ENCODE measurements at places on chromosomes 4 and X.
A peak's percentile ranks its signal among the peaks of the same experiment; 100 is the strongest.

DNA sequence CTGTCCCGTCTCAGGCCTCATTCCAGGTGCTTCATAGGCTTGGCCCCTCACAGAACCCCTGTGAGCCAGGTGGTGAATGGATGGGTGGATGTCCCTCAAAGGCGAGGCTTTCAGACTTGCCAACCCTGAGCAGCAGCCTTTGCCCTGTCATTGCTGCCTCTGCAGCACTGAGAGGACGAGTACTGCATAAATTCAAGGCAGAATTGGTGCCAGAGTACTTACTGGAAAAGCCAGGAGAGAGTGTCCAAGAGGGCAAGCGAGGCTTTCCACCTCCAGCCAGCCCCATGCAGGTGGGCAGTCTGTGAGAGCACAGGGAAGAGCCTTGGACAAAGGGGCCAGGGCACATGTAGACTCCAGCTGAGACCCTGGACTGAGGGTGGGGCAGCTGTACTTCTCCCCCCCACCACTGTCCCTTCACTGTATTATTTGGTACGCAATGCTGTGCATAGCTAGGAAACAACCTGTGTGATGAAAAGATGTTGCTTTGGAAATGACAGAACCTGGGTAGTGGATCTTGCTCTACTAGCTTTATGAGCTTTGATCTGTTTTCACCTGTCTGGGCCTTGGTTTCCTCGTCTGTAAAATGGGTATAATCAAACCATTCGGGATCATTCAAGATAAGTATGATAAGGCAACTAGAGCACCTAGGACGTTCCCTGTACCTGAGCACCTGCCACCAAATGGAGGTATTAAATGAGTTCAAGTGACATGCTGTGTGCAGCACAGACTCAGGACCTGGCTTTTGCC, 224.9 kb upstream of the PSAPL1 start:
- no peak for DNase-seq

DNA sequence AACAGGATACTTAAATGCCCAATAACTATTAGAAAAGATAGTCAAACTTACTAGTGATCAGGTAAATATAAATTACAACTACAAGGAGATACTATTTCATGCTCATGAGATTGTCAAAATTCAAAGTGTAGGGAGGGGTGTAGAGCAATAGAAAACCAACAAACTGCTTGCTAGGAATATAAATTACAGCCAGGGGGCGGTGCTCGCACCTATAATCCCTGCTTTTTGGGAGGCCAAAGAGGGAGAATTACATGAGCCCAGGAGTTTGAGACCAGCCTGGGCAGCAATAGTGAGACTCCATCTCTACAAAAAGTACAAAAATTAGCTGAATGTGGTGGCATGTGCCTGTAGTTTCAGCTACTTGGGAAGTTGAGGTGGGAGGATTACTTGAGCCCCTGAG, 556.5 kb upstream of the NR3C2 start:
- DNase-seq, result peak; percentile 5

DNA sequence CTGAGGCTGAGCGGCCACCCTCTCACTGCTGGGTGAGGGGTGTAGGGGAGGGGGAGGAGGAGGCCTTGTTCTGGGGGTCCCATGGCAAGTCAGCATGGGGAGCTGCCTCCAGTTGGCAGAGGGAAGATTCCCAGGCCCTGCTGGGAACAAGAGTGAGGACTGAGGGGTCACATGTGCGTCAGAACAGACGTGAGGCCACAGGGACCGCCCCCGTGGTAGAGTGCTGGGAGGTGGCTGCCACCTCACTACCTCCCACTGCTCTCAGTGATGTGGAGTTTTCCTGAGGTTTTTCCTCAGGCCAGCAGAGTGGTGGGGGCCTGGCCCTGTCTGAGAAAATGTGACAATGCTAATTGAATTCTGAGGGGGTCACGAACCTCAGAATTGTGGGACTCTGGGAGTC, 568 bp downstream of the MAGEC1 start:
- DNase-seq, result no peak

DNA sequence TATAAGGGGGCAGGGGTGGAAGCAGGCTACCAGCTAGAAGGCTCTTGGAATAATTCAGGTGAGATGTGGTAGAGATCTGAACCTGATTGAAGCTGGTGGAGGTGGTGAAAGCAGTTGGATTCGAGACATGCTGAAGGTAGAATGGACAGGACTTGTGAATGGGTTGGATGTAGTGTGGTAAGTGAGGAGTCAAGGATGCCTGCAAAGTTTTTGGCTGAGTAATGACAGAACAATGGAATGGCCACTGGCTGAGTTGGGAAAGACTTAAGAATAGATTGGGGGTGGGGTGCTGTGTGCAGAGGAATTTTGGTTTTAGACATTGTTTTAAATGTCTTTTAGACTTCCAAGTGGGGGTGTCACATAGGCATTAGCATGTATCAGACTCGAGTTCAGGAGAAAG, 33.5 kb downstream of the HPF1 start:
- DNase-seq, result no peak

DNA sequence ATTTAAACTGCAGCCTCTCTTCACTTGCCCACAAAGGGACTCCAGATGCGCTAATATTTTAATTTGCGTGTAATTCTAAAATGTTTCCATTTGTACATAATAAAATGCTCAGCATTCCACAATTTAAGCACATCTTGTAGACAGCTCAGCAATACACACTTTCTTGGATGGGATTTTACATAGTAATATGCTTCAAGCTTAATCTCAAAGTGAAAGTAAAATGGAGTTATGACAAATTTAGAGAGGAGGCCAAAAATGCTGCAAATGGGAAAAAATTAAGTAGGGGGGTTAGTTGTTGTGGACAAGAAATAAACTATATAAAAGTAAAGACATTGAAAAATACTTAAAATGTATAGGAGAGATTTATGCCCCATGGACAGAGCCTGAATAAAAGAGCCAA, 149.1 kb downstream of the FBXO8 start:
- DNase-seq, result no peak

DNA sequence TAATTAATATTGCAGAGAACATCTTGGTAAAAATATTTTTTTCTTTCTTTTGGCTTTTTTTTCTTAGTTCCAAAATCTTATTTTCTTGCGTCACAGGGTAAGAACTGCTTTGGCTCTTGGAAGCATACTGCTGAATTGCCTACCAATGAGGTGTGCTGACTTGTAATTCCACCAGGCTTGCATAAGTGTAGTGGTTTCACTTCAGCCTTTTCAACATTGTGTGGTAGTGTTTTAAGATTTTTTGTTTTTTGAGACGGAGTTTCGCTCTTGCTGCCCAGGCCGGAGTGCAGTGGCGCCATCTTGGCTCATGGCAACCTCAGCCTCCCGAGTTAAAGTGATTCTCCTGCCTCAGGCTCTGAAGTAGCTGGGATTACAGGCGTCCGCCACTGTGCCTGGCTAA, 42.4 kb downstream of the N4BP2 start:
- no peak for DNase-seq

Data from activated CD4-positive, alpha-beta T cell treated with anti-CD3 and anti-CD28 coated beads, Interleukin-2, amount 50 U/mL, for 16 hours (primary cell).